ENCODE measurements at places on chromosomes 13 and 19.

DNA sequence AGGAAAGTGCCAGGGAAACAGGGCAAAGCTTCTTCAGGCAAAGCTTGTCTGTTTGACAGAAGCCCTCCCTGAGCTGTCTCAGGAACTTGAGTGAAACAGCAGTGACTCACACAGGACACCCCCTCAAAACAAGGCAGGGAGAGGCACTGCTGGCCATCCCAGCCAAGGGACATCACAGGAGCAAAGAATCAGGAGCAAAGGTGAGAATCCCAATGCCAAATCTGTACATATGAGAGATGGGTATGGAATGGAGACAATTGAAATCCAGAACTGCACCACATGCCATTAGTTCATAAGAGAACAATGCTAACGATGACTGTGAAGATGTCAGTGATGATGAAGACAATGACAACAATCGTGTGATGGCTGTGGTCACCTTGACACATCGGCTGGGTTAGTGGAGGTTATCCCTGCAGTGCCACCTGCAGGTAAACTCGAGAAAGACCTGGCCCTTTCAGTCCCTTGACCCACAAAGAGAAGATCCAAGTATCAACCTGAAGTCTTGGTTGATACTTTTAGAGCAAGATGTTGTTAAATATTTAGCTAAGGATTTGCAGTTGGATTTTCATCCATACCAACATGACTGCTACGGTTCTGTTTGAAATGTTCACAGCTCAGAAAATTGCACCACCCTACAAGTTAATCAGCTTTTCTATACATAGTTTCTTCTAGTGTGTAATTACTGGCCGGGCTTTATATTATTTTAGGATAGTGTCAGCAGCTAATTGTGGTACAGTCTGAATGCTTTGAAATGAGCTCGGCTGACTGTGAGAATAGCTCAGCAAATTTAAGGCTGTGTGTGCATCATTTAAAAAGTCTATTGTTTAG lies 42.0 kb upstream of the IPO5 start:
- no peak for DNase-seq

DNA sequence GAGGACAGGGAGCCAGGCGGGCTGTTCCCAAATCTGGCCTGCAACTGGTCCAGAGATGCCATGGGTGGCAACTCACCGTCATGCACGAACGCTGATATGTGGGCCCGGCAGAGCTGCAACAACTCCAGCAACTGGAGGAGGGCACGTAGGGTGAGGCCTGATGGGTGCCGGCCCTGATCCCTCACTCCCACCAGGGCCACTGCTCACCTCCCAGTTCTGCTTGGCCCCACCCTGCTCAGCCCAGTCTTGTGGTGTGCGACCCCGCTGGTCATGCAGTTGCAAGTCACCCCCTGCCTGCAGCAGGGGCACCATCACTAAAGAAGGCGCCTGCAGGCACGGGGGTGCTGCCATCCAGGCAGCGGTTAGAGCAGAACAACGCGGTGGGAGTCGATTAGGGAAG lies 16.9 kb downstream of the ARHGAP33 start:
- DNase-seq, result no peak

DNA sequence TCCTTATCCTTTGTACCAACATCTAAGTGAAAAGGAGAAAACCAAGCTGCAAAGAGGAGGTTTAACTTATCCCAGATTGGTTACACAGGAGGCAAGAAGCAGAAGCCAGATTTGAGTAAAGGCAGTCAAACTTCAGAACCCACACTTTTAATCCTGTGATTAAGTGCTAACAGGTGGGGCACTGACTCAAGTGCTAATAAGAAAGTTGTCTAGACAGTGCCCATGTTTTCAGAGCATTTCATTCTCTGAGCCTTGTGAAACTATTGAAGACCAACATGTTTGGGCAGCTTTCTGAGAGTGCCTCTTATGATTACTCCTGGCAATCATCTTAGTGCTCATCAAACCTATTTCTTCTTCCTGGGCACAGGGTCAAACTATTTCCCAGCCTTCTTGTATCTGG lies 380.8 kb downstream of the KCNRG start:
- DNase-seq, result no peak

GRCh38 chr13:26042785-26043184 lies 9.0 kb downstream of the SHISA2 start:
- DNase-seq, result no peak

GRCh38 chr13:50809133-50810090 lies 34.1 kb downstream of the DLEU7 start:
- DNase-seq, result no peak

DNA sequence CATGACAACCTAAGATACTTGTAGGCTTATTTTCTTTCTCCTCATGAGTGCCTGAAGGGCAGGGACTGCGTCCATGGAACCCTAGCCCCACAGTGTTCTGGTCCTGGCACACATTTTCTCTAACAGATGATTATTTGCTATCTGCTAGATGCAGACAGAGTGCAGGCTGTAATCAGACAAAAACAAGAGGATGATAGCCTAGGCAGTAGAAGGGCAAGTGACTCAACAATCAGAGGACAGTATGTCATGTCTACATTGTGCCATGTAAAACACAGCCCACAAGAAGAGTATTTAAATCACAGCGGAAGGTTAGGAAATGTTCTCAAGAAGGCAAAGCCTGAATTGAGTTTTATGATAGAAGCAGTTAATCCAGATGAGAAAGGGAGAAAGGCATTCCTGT lies 29.3 kb downstream of the MIPEP start:
- DNase-seq, result no peak

DNA sequence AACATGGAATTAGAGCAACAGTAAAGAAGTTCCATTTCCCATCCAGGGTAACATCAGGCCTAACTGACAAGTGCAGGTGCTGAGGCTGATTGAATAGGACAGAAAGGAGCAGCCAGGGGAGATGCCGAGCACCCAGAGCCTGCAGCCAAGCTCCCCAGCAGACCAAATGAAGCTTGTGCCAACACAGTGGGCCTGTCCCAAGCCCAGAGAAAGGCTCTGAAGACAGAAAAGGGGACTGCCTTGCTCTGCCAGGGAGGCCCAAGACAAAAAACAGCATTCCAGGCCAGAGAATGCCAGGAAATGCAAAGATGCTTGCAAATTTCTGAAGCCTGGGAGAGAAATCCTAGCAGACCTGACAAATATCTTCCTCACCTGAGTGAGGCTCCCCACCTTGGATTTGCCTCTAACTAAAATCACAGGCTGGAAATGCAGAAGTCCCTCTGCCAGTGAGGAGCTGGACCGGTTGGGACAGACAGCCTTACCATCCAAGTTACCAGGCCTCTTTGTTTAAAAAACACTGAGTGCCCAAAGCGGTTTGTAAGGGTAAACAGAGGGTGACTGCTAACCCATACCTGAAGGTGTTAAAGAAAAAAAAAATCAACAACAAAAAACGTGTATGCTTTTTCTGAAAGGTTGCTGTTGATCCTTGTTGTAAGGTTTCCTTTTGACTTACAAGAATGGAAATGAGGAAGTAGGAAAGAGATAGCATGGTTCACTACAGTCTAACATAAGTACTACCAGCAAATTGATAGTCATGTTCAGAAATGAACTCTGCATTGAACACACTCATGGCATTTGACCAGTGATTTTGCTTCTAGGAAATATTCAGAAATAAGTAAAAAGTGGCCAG lies 11.8 kb upstream of the HMGB1 start:
- DNase-seq, result no peak

GRCh38 chr13:21344662-21345176 lies 114.4 kb downstream of the ZDHHC20 start:
- no peak for DNase-seq

DNA sequence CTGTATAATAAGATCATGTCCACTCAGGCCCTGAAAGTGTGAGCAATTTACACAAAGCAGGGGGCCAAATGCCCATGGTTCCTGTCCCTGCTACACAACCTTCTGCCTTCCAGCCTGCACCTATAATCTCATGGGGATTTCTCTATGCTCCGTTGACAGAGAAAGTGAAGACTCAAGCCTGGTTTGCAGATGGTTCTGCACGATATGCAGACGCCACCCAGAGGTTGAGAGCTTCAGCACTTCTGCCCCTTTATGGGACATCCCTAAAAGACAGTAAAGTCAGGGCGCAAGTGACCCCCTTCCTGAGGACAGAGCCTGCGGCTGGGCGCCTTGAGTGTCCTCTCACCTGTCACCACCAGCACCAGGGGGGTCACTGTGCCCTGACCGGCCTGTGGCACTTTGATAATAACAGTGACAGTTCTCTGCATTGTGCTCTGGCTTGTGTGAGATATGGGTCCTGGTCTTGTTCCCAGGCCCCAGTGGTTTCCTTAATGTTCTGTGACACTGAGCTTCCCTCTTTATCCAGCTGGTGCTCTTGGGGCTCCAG lies 15.1 kb downstream of the LILRA5 start:
- DNase-seq, result no peak

GRCh38 chr13:53075356-53076041 lies 46.9 kb downstream of the OLFM4 start:
- DNase-seq, result no peak

DNA sequence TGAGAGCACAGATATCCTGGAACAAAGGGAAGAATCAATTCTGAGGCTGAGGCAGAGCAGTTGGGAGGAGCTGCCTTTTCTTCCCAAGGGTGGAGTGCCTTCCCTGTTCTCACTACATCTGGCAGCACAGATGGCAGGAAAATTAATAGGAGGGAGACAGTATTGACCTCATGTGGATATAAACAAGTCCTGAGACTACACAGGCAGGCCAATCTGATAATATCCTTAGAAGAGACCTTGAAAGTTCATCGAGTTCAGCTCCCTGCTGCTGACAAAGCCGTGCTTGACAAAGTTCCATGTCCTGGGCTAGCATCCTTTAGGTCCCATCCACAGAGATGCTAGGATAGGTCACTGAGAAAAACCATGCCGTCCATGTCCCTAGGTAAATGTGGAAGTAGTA lies 1451.5 kb downstream of the EFNB2 start:
- no peak for DNase-seq

- DNase-seq, result no peak
These were observed 198.6 kb downstream of the DCT start for GRCh38 chr13:94280845-94281244.

- DNase-seq, result no peak
These were observed 1056.9 kb upstream of the ATXN8OS start for GRCh38 chr13:69050696-69051095.

GRCh38 chr13:107324416-107325204 lies 756.7 kb upstream of the ARGLU1 start:
- DNase-seq, result no peak

DNA sequence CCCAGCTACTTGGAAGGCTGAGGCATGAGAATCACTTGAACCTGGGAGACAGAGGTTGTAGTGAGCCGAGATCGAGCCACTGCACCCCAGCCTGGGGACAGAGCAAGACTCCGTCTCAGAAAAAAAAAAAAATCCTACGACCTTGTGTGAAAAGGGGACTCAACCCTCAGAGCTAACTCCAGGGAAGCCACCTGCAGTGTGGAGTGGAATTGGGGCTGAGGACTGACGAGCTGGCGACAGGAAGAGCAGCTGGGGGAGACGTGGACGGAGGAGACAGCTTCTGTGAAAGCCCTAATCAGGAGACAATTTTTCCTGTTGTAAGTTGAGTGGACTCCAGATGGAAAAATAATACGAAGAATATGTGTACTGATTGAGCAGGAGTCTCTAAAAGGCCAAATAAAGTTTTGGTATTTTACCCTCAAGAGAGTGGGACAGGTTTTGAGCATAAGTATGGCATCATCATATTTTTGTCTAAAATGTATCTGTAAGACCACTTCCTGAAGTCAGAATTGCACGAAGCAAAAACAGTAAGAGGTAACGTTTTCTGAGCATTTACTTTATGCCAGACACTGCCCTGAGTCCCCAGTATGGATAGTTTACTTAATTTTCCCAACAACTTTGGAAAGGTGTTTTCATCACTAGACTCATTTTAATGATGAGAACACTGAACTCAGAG lies 12.0 kb upstream of the LAIR1 start:
- no peak for DNase-seq

- DNase-seq, result no peak
These were observed 11.7 kb upstream of the OVOL3 start for GRCh38 chr19:36099166-36099785.

DNA sequence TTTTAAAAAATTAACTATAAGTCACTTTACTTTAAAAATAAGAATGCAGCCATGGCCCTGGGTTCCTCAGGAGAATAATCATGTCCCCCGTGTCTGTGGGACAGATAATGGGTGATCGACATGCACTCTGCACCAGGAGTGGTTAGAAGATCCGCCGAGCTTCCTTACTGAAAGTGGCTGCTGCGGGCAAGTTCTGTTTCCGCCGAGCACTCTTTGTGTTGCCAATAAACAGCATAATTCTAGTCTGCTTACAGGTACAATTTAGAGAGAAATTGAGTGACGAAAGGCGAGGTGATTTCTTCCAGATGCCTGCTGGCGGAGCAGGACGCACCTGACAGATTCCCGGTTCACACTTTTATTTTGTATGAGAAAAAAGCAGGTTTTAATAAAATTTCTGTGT lies 139.0 kb downstream of the SOX1 start:
- no peak for DNase-seq

- DNase-seq, result no peak
These were observed 256.5 kb downstream of the TBC1D4 start for GRCh38 chr13:75225288-75226032.

DNA sequence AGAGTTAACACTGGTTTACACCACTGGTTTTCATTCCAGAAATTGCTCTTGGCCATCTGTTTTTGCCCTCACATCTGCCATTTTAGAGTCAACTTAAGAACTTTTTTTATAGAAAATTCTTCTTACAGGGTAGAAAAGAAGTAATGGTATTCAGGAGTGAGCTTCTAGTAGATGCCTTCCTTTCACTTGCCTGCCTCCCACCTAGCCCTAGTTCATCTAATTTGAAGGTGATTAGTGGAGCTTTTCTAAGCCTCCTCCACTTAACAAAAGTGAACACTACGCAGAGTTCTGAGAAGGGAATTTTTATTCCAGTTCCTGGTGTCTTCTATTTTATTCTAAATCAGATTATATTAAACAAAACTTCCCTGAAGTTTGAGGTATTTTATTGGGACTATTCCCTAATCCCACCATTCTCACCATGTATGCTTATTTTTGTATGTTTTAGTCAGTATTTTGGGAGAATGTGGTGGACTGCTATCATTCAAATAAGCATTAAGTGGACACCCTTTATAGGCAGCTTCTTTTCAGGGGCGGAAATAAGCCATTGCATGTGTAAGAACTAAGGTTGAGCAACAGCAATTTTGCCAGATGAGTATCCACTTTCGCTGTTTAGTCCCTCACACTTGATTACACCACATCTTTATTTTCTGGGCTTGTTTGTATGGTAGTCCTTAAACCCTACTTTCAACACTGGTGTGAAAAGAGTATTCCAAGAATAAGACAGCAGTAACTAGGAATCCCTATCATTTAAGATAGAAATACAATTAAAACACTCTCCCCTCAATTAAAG lies 156.9 kb downstream of the ENOX1 start:
- DNase-seq, result no peak

Data from AG08396 (cell line).